ENCODE measurements at places on chromosomes 3 and 15.

GRCh38 chr3:2303566-2303965 lies 204.9 kb downstream of the CNTN4 start:
- no peak for DNase-seq

- peak; percentile 70 for DNase-seq
Observed at GRCh38 chr15:42494998-42495360, 455 bp upstream of the SNAP23 start.

GRCh38 chr15:100762913-100763834 lies 116.5 kb upstream of the ALDH1A3 start:
- DNase-seq: no peak

- no peak for DNase-seq
Observed at GRCh38 chr3:1910322-1910721, 188.3 kb upstream of the CNTN4 start.

DNA sequence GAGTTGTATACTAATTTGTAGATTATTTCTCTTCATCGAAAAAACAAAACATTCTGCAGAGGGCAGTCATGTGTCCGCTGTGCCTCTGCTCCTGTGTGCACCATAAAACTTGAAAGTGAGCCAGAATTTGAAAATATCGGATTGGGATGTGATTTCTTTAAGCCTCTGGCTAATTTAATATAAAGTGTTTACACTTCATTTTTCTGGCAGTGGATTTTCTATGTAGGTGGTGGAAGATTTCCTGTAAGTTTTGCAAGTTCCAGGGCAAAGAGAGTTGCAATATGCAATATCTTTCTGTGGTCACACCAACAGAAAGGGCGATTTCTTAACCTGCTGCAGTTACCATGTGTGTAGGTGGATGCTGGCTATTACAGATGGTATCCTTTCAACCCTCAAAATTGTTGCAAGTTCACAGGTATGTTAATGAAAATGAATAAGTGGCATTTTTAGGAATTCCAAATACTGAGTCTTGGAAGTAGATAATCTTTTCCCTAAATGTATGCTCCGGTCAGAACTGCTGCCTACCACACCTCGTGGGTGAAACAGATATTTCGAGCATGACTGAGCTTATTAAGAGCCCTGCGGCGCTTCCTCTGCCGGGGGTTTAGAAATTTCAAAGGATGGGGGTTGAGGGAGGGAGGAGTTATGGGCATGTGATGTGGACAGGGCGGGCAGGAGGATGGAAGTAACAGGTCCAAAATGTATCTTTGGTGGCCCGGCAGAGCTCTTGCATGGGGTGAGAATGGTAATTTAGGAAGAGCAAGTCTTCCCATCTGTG lies 134.0 kb downstream of the PGPEP1L start:
- DNase-seq: no peak

DNA sequence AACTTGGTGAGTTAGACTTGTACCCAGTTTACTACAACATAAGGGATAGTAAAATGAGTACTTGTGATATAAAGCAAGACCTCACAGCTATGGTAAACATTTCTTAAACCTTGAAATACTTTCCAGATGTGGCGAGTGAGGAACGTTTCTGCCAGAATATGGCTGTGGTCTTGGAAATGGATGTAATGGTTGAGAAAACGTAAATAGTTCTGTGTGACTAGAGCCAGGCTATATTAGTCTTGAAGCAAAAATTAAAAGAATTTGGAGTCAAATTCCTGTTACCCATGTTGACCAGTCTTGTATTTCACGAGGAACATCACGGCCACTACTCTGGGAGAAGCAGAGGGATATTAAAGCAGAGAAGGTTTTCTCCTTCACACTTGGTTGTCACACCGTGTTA lies 15.3 kb downstream of the OR4F15 start:
- no peak for DNase-seq

- no peak for DNase-seq
Observed at GRCh38 chr3:49172551-49173041, 1.2 kb downstream of the KLHDC8B start.

DNA sequence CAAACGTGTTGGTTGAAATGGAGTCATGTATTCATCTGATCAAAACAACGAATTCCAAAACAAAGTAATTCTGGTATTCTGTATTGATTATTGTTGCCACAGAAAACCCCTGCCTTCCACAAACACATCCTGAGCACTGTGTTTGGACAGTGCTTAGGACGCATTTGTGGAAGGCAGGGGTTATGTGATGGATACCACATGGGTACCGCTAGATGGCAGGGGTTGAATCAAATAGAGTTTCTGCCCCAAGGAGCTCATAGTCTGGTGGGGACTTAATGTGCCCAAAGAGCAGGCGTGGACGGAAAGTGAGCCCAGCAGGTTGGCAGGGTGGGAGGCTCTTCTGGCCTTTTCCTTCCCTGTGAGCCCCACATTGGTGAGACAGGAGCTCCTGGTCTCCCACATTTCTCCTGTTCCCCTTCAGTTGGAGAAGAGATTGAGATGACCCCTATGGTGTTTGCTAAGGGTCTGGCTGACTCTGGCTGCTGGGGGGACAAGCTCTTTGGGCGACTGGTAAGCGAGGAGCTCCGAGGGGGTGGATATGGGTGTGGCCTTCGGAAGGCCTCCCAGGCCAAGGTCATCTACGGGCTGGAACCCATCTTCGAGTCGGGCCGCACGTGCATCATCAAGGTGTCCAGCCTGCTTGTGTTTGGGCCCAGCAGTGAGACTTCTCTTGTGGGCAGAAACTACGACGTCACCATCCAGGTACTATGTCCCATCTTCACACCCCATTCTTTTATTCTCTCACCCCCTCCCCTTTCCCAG lies 22.1 kb upstream of the SLC28A1 start:
- DNase-seq: no peak

GRCh38 chr3:157300981-157301663 lies 135.5 kb upstream of the PTX3 start:
- no peak for DNase-seq

DNA sequence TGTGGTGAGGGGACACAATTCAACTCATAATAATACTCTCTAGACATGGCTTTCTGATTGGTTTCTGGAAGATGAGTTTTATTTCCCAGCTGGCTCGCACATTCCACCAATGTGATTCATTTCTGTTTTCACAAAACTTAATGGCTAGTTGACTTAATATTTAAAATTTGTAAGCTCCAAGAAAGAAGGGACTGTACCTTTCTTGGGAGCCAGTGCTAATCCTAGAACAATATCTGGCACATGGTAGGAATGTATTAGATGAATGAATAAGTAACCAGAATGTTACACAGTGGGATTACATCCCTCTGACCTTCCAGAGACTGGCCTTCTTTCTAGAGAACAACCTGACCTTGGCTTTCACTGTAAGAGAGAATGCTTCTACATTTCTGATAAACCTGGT lies 262.8 kb downstream of the RORA start:
- no peak for DNase-seq

DNA sequence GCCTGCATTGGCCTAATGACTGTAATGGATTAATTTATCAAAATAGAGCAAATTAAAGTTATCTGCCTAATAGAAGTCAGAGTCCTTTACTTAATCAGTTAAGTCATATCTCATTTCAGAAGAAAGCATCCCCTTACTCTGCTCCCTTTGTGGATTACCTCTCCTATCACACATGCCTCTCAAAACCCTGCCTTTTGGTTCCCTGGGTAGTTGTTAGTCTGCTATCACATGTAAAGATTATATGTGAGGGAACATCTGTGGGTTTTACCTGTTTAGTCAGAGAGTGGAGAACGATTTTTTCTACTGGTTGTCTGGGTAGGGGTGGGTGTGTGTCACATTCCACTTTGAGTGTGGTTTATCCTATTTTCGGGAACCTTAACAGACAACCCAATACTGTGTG lies 16.4 kb downstream of the UBE2E2 start:
- no peak for DNase-seq

DNA sequence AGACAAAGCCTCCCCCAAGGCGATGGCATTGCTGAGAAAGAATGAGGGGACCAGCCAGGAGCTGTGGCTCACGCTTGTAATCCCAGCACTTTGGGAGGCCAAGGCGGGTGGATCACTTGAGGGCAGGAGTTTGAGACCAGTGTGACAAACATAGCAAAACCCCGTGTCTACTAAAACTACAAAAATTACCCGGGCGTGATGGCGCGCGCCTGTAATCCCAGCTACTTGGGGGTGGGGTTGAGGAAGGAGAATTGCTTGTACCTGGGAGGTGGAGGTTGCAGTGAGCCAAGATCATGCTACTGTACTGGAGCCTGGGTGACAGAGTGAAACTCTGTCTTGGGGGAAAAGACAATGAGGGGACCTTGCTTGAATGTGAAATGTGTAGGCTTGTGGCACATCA lies 402.4 kb upstream of the C2CD4B start:
- DNase-seq: no peak

- DNase-seq: no peak
Observed at GRCh38 chr3:132785292-132785691, 63.1 kb upstream of the NPHP3 start.

GRCh38 chr3:122730240-122730639 lies 49.6 kb downstream of the PARP14 start:
- no peak for DNase-seq

- no peak for DNase-seq
Observed at GRCh38 chr3:25899352-25900101, 109.6 kb downstream of the OXSM start.

GRCh38 chr3:190718097-190718496 lies 144.4 kb downstream of the GMNC start:
- DNase-seq: no peak

- DNase-seq: no peak
Observed at GRCh38 chr3:138105598-138105997, 9.8 kb downstream of the DZIP1L start.

GRCh38 chr3:71504250-71505036 lies 79.1 kb downstream of the FOXP1 start:
- peak; percentile 87 for DNase-seq

GRCh38 chr3:17459470-17459993 lies 282.9 kb downstream of the TBC1D5 start:
- no peak for DNase-seq

DNA sequence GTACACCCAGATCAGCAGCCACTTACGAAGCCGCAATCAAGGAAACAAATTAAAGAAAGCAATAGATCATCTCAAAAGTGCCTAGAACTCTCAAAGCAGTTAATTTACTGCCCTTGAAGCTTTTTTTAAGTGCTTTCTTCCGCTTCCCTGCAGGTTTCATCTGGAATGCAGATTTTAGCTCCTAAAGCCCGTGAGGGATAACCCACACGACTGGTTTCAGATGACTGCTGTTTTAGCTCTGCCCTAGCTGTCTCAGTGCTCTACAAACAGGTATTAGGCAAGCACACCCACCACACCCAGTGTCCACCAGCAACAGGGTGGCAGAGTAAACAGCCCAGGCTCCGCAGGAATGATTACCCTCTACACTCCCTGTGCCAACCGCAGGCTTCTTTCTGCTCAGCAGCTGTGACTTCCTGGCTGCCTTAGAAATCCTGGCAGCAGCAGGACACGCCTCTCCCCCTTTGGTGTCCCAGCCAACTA lies 126.0 kb downstream of the FMN1 start:
- no peak for DNase-seq

GRCh38 chr3:63824309-63824708 lies 5.2 kb downstream of the C3orf49 start:
- DNase-seq: no peak

DNA sequence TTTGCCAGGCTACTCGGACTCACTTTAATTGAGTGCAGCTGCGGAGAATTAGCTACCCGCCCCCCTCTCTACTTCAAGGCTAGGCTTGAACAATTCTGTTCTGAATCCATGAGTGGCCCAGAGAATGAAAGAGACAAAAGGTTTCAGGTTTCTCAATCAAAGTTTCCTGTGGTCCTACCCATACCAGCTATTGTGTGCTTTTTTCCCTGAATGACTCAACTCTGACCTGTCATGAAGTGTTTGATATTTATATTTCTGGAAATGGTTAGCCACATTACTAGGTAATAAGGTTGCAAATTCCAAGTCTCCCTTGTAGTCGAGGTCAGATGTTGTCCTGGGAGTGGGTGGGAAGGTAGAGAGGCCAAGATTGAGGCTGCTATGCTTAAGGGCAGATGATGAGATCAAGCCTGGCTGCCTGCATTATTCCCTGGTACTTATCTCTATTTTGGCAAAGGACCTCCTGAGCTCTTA lies 392.7 kb upstream of the TBL1XR1 start:
- no peak for DNase-seq

GRCh38 chr3:43735618-43736017 lies 44.9 kb downstream of the ABHD5 start:
- DNase-seq: no peak

- DNase-seq: no peak
Observed at GRCh38 chr3:30682434-30683155, 76.2 kb downstream of the TGFBR2 start.

GRCh38 chr3:170714562-170715535 lies 129.0 kb upstream of the SLC7A14 start:
- DNase-seq: no peak

DNA sequence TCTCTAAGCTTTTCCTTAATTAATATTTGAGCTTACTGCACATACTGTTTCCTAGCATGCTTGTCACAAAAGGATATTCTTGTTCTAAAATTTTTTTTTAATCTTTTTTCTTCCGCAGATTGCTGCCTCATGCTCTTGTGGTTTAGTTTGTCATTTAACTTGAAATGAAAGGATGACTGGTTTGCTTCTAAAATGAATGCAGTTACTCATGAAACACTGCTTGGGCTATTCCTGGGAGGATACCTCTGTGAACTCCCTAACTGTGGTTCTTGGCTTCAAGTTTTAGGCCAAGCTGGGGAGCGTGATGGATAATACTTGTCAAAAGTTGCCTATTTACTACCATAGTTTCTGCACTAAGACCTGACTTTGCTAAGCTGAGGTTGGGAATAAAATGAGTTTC lies 64.0 kb downstream of the USP13 start:
- DNase-seq: no peak

- no peak for DNase-seq
Observed at GRCh38 chr15:94584833-94585244, 353.5 kb downstream of the MCTP2 start.

- DNase-seq: no peak
Observed at GRCh38 chr3:6435951-6436350, 425.0 kb upstream of the GRM7 start.

Measured in hematopoietic multipotent progenitor cell treated with erythropoietin and hydrocortisone succinate and interleukin-3 and kit ligand, for 17 days (in vitro differentiated cells).